ENCODE measurements at places on chromosomes 16 and 17.

GRCh38 chr17:50828508-50829170, 6.7 kb upstream of the WFIKKN2 start:
- DNase-seq: no peak

GRCh38 chr17:83194761-83195329, 115.4 kb downstream of the METRNL start:
- DNase-seq: no peak

DNA sequence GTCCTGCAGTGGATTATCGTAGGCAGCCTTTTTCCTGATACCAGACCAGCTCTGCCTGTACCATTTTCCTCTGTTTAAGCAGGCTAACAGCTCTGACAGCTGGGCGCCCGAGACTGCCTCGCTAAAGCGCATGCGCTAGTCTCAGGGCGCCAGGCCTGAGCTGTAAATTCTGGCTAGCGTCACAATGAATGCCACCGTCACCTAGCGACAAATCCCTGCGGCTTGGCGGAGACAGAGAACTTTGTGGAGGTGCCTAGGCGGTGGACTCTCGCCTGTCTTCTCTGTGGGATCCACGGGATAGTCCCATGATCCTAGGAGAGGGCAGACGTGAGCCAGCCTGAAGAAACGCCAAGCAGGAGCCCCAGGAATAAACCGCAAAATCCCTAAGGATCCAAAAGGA, 573.9 kb downstream of the KCNJ18 start:
- no peak for DNase-seq

DNA sequence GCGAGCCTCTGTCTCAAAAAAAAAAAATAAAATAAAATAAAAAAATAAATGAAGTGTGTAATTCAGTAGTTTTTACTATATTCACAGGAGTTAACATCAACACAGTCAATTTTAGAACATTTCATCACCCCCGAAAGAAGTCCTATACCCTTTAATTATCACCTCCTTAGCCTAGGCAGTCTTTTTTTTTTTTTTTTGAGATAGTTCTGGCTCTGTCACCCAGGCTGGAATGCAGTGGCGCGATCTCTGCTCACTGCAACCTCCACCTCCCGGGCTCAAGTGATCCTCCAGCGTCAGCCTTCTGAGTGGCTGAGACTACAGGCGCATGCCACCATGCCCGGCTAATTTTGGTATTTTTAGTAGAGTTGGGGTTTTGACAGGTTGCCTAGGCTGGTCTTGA, 150.7 kb downstream of the SNX29 start:
- DNase-seq: no peak

DNA sequence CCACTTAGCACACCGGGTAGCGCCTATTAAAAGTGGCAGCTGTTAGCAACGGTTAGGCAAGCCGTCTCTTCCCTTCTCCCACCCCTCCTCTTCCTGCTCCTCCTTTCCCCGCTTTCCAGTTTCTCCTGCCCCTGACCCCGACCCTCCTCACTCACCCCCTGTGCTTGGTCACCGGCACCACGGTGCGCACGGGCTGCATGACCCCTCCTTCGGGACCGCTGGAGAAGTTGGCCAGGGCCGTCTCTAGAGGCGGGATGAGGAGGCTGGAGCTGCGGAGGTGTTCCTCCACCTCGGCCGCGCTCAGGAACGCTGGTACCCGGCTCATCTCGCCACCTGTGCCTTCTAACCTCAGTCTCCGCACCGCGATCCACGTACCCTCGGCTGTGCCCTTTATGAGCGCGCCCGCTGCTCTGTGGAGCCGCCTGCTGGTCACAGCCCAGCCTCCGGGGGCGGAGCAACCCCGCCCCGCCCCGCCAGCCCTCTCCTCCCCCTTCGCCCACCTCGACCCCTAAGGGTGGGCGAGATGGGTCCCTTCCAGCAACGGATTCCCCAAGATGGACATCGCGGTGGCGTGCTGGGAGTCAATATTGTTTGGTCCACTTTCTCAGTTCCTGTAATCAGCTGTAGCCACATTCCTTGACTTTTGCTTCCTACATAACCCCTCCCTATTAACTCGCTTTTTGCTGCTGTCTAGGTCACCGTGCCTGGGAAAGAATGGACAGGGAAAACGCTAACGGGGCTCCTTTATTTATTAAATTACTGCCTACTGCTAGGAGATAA, at the start of gene CRYM:
CRYM (minus strand) TSS at position 364 of the 780 bp plus-strand sequence; CDS start at position 325, 39 bp downstream.
- DNase-seq: peak; percentile 66

- no peak for DNase-seq
These were observed 416.0 kb downstream of the WWOX start for GRCh38 chr16:78515421-78515820.

DNA sequence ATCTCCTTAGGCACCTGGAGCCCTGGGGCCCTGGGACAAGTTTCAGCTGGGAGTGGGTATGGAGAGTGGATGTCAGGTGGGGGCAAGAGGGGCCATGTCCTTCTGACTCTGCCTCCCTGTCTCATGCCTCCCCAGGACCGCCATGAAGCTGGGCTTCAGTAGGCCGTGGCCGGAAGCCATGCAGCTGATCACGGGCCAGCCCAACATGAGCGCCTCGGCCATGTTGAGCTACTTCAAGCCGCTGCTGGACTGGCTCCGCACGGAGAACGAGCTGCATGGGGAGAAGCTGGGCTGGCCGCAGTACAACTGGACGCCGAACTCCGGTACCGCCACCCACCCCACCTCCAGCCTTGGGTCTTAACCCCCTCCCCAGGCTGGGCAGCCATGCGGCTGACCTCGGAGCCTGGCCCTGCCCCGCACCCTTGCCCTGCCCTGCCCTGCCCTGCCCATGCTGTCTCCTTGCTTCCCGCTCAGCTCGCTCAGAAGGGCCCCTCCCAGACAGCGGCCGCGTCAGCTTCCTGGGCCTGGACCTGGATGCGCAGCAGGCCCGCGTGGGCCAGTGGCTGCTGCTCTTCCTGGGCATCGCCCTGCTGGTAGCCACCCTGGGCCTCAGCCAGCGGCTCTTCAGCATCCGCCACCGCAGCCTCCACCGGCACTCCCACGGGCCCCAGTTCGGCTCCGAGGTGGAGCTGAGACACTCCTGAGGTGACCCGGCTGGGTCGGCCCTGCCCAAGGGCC, 20.0 kb downstream of the ACE start:
- no peak for DNase-seq

- DNase-seq: no peak
These were observed 16.7 kb downstream of the ASGR2 start for GRCh38 chr17:7097940-7098339.

DNA sequence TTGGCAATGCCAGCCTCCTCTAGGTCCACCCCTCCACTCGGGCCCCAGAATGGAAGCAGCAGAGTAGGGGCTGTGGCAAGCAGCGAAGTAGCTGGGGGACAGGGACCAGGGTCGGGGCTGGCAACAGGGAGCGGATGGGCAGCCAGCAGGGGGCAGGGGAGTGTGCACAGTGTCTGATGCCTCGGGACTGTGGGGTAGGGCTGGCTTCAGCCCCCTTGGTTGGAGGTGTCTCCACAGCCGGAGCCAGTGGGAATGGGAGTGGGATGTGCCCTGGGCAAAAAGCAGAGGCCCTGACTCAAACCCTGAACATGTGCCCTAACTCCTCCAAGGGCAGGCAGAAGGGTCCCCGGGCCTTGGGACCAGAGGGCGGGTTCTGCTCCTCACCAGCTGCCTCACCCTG, 18.5 kb upstream of the ARHGAP27 start:
- DNase-seq: no peak

DNA sequence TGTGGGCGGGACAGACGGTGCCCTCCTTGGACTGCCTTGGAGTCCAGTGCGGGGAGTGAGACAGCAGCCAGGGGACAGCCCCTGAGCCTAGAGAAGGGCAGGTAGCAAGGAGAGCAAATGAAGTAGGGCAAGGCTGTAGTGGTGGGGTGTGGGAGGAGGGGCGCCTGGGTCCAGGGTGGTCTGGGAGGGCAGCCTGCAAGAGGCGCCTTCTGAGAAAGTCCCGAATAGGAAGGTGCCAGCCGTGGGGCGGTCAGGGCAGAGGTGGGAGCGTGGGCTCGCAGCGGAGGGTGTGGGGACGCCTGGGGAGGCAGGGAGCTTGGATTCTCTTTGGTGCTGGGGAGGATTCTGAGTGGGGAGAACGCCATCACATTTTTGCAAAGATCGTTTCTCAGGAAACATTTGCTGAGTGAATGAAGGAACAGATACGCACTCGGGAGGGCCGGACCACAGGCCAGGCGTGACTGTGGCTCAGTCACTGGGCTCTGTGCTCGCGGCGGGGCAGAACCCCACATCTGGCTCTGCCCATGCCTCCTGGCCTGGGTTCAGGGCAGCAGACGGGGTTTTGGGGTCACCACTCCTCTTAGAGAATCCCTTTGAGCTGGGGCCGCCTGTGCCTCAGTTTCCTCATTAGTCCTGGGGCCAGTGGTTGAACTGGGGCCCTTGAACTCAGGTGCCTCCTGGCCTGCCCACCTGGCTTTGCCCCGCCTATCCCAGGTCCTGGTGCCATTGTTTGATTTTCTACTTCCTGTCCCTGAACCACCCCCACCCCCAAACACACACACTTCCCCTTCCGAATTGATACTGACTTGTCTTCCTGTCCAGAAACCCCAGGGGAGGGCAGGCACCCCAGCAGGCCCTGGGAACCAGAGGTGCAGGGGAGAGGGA, 4.2 kb downstream of the SNN start:
- DNase-seq: no peak

GRCh38 chr17:36657763-36658490, 56.5 kb downstream of the MRM1 start:
- no peak for DNase-seq

DNA sequence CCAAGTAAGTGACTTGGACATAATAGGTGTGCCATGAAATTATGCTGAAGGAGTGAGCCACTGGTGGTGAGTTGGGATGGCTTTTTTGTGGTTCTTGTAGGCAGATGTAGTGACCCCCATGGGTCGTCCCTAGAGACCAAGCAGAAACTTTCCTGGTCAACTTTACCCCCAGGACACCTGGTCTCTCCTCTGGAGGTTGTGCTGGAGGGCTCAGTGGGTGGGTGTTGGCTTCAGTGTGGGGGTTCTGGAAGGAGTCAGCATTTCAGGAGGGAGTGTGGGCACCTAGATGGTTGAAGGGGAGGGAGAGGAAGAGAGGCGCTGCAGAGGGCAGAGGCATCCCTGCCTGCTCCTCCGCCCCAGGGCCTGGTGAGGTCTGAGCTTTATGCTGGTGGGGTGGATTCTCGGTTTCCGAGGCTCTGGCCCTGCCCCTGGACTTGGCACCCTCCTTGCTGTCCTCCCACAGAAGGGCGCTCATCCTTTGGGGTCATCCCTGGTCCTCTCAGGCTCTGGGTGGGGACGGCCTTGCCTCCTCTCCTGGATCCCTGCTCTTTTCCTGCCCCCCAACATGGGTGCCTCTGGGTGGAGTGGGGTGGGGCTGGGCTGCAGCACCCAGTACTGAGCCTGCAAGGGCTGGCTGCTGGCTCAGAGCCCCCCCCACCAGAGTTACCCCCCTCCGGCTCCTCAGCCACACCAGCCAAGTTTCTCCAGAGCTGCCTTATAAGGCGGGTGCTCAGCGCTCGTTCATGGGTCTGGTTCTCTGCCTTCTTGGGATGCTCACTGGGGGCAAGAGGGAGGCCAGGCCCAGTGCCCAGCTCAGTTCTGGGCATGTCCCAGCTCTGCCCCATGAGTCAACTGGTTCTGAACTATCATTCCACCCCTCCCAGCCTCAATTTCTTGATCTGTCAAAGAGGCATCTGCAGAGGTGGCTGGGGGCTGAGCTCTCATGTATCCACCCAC, 266.8 kb downstream of the SEC14L1 start:
- DNase-seq: no peak

DNA sequence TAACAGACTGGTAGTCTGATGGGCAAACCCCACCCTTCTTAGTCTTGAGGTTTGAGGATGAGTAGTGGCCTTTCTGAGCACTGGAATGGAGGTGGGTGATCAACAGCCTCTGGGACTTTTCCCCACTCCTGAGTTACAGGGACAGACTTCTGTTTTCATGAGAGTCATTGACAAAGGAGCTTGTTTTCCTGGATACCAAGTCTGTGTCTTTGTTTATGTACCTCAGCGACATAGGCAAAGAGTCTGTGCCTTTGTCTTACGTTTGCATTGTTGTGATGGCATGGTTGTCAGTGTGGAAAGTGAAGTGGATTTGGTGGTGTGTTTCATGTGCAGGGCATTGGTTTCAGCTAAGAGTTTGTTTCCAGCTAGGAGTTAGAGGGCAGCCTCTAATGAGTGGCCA, 17.5 kb downstream of the EPN2 start:
- DNase-seq: no peak

- no peak for DNase-seq
These were observed 1026.4 kb downstream of the KCNJ18 start for GRCh38 chr17:22718689-22719088.

DNA sequence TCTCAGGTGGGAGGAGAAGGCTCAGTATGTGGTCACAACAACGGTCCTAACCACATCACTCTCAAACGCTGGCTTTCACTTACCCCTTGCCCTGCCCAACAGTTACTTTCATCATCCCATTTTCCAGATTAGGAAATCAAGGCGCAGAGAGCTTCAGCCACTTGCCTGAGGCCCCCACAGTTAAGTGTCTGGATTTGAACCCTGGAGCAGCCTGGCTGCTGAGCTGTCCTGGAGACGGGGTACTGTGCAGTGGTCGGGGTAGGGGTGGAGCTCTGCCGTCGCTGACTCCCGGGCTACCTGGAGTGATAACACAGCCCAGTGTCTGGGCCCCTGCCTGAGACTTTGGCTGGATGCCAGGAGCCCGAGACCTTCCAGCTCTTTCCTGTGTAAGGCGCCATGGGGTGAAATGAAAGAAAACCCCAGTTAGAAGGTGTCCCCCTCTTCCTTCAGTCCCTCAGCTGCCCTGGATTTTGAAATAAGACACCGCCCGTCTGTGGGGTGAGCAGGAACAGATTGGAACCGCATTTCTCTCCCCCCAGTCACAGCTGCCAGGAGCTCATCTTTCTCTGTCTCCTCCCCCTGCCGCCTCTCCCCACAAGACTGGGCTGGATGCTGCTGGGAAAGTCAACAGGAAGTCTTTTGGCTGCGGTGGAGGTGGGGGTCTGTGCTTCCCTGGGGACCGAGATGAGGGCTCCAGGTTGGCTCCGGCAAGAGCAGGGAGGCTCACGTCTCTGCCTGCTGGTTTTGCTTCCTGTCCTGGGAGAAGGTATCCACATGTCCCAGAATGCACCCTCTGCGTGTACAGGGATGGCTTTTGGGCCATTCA, 280.2 kb downstream of the SEC14L1 start:
- DNase-seq: peak; percentile 86

GRCh38 chr17:28151001-28151400, 108.5 kb downstream of the NLK start:
- DNase-seq: no peak

DNA sequence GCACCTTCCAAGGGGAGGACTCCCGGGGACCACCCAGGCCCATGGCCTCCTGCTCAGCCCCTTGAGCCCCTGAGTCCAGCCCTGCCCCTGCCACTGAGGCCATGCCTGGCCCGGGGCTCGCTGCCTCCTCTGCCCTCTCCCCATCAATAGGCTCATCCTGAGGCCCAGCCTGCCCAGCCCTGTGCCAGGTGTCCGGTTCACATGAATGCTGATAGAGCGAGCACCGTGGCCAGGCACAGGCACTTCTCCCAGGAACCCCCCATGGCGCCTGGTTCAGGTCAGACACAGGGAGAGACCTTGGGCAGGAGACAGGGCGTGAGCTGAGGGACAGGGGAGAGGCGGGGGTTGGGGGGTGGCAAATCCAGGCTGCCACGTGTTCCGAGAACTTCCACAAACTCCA, 2.8 kb upstream of the PVALEF start:
- no peak for DNase-seq
